ENCODE measurements at places on chromosomes 16 and 17. TPM values are rescaled to one million over a fixed set of nuclear protein-coding genes. Genes with fewer than 3 reads are reported as not detected.

- DNase-seq: no peak
These were observed 249.0 kb upstream of the CCL2 start for GRCh38 chr17:34006126-34006525.

GRCh38 chr16:63539276-63539675 lies 1503.0 kb upstream of the CDH8 start:
- DNase-seq: no peak

- peak; percentile 90 for DNase-seq
These were observed 431 bp upstream of the ZFPM1 start for GRCh38 chr16:88452482-88453216.

UBALD1 gene
- total RNA-seq: 28.2 TPM

DNA sequence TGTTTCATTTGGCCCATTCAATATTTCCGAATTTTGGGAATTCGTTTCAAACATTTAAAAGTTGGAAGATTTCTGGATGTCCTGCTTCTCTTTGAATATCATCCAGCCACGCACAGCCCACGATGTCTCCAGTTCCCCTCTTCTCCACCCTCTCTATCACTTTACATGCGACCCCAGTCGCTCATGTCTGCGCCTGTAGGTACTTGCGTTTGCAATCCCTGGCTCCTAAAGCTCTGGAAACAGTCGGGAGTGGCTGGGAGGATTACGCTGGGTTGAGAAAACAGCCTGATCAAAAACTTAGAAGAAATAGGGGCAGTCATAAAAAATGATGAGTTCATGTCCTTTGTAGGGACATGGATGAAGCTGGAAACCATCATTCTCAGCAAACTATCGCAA lies 1.5 kb upstream of the SBK1 start:
- DNase-seq: no peak

DNA sequence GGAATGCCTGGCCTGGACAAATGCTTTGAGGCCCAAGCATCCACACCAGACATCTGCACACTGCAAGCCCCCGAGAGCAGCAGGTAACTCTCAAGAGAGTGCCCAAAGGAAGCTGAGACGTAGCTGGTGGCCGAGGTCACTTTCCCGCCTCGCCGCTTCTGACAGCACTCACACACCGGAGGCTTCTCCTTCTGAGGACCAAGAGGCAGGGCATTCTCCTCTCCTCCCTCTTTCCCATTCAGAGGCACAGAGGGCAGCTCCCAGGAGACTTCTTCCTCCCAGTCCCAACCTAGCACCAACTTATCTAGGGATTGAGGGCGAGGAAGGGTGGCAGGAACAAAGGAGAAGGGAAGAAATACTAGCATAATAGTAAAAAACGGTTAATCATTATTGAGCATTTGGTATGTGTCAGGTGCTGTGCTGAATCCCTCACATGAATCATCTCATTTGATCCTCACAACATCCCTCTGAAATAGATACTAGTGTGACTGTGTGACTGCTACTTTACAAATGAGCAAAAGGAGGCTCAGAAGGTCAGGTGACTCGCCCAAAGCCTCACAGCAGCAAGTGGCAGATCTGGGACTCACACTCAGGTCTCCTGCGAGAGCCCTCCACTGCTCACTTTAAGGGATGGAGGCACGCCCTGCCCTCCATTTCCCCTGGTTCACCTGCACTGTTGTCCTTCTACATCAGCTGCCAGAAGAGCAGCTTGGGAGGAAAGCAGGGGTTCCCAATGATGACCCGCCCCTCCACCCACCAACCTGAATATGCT lies 41.8 kb downstream of the MYO18A start:
- peak; percentile 57 for DNase-seq

AIPL1 gene
- total RNA-seq: not detected

NME4 gene
- 207 TPM for total RNA-seq

DNA sequence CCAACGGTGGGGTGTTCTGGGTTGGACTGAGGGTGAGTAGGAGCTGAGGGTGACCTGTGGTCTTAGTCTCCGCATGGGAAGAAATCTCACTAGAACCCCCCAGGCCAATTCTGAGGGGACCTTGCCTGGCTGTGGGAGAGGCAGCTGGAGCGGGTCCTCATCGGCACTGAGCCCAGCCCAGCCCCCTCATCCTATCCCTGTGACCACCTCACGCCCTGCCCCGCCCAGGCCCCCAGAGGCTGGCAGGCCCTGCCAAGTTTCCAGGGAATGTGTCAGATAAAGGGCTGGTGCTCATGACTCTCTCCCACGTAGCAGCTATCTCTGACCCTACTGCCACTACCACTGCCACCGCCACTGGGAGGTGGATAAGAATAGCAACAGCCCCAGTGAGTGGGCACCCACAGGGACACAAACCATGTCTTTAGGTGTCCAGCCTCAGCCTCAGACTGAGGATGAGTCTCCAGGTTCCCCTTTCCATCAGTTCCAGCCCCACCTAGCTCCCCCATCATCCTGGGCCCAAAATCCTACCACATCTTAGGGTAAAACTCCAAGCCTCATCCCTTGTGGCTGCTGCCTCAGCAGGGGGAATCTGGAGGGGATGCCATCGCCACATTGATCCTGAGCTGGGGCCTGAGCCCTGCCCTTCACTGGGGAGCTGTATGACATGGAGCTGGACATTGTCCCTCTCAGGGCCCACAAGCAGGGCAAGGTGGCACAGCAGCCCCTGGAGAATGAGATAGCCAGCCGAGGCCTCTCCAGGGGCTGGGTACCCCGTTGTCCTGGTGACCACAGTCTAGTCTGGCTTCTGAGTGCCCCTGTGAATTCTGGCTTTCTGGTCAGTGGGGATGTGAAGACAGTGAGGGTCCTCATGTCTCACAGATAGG lies 14.9 kb downstream of the CDH16 start:
- no peak for DNase-seq

CACNG1 gene
- total RNA-seq: not detected

ABCC11 gene
- total RNA-seq: not detected

KCNH6 gene
- not detected for total RNA-seq

GRCh38 chr17:49637050-49637449 lies 40.8 kb downstream of the SPOP start:
- peak; percentile 22 for DNase-seq

DNA sequence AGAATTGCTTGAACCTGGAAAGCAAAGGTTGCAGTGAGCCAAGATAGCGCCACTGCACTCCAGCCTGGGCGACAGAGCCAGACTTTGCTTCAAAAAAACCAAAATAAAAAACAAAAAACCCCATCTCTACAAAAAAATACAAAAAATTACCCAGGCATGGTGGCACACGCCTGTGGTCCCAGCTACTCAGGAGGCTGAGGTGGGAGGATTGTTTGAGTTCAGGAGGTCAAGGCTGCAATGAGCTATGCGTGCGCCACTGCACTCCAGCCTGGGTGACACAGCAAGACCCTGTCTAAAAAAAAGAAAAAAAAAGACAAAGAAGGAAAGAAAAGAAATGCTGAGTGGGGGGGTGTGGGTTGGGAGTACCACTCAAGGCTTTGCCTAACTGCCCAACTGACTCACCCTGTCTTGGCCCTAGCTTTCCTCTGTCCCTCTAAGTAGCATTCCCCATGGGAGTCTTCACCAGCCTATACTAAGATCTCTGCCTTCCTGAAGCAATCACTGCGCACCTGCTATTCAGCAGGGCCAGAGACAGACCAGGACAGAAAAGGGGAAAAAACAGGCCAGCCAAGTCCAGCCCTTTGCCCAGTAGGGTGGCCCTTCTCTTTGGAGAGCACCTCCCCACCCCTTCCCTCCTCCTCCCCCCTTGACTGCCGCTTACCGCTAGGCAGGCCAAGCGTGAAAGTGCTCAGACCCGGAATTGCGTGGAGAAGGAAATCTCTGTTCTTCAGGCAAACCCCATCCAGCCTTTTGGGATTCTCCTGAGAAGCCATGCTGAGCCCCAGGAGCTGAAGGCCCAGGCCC lies 45.8 kb downstream of the RTN4RL1 start:
- DNase-seq: no peak

- DNase-seq: no peak
These were observed 88.4 kb upstream of the ATF7IP2 start for GRCh38 chr16:10297341-10298006.

PPP1R27 gene
- not detected for total RNA-seq

KRT39 gene
- total RNA-seq: not detected

DNA sequence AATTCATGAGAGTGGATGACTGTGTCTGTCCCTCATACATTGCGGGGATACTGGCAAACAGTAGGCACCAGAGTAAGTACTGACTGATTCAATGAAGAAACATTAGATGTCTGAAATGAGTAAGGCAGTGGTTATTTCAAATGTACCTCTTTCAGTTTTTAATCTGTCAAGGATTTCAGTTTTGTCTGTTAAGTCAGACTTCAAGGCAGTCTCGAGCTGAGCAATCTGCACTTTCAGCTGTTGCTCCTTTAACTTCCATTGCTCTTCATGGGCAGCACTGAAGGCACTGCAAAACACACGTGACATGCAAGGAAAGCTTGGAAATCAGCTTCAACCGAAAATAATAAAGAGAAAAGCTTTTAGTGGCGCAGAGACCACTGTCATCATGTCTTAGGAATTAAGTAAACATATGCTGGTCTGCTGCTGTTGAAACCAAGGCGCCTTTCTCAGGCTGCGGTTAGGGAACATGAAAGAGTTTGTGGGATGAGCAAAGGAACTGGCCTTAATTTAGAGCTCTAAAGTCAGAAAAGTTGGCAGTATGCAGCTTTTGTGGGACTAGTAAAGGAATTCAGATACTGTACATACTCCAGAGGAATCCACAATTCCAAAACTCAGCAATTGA lies 38.8 kb downstream of the RPGRIP1L start:
- DNase-seq: no peak

FAM222B gene
- 6.5 TPM for total RNA-seq

GRCh38 chr16:57640612-57641011 lies 12.2 kb downstream of the ADGRG1 start:
- no peak for DNase-seq

GRCh38 chr16:55001931-55002330 lies 71.3 kb downstream of the IRX5 start:
- DNase-seq: no peak
